ENCODE measurements at places on chromosomes 5 and 9. TPM values are rescaled to one million over a fixed set of nuclear protein-coding genes. Genes with fewer than 3 reads are reported as not detected.

GRCh38 chr9:7085357-7085756 is 327.6 kb downstream of the KDM4C start:
- DNase-seq = no peak

GRCh38 chr5:158903006-158903405 is 196.7 kb downstream of the EBF1 start:
- DNase-seq = no peak

GRCh38 chr5:79020861-79021561 is 35.9 kb upstream of the ARSB start:
- peak; percentile 44 for DNase-seq

DNA sequence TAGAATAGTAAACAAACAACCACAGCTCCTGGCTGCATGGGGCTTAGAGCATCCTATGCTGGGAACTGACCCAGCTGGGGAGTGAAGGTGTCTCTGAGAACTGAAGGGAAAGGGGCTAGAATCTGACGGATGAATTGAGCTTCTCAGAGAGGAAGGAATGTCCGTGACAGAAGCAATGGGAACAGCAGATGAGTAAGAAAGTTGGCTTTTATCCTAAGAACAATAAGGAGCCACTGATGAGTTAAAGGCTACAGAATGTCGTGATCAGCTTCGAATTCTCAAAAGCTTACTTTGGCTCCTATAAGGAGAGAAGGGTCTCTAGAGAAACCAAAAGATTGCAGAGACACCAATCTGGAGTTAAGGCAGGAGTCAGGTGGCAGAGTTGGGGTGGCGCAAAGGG is 52.6 kb downstream of the EBF1 start:
- DNase-seq = no peak

GRCh38 chr9:128724744-128725211 is 851 bp upstream of the ZDHHC12 start:
- DNase-seq = no peak

Gene C5orf15
- 44.2 TPM for total RNA-seq

DNA sequence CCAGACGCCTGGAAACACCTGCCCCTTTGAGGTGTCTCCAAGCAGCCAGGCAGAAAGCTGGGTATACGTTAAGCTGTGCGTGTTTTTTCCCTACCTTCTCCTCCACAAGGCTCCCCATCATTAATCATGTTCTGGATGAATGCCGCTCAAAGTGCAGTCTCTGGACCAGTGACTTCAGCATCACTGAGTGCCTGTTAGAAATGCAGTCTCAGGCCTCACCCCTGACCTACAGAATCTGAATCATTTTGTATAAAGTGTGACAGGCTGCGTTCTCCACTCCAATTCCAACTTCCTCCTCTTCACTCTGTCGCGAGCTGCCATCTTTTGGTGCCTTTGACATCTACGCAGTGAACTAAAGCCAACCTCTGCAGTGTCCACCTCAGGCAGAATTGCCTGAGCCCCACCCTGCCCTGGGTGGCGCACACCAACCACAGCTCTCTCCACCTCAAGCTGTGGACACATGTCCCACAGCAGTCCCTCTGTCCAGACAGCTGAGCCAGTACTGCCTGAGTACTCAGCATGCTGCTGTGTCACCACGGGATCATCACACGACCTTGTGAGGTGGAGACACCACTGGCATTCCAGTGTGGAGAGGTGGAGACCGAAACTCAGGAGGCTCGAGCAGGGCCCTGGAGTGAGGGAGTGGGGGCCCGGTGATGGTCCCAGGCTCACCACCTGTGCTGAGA is 14.2 kb downstream of the PTPN3 start:
- no peak for DNase-seq

DNA sequence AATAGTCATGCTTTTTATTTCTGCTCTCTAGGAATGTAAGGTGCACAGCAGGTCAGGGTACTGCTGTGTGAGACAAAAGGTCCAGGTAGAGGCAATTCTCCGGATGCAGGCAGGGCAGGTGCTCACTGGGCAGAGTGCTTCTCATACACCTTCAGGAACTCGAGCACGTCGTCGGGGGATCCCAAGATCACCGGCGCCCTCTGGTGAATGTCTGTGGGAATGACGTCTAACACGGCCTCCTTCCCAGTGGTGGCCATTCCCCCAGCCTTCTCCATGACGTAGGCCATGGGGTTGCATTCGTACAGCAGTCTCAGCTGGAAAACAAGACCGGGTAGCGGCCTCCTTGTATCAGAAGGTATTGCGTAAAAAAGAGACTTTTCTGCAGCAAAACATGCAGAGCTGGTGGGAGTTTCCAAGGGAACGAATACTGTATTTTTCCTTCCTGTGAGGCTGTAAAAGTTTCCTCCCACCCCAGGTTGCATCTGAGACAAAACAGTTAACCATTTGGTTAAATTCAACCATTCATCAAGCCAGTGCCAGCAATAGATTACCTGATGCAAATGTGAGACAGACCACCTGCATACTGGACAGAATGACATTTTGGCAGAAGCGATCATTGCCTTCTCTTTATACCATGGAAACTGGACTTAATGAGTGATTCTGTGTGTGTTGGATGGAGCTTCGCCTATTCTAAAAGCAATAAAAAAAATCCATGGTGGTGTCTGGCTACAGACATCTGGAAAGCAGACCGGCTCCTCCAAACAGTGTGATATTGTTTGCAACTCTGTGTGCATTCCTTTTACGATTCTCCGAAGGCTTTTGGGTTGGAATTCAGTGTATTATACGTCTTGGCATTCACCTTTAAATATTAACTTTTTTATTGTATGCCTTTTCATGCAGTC is 9.9 kb upstream of the FBP2 start:
- peak; percentile 43 for DNase-seq

GRCh38 chr9:37667706-37668105 is 17.0 kb downstream of the FRMPD1 start:
- no peak for DNase-seq

GRCh38 chr9:11702548-11702947 is 990.6 kb upstream of the TYRP1 start:
- no peak for DNase-seq

DNA sequence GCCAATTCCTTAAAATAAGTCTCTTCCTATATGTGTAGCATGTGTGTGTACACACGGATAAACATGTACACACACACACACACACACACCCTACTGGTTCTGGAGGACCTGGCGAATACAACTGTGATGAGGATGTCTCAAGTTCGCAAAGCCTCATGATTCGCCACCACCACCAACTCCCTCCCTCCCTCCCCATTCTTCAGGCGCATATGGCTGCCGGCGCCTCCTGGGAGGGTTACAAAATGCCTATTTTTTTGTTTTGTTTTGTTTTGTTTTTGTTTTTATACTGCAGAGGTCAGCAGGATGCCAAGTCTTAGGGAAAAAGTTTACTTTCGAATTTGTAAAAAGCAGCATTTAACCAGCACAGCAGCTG is 88.0 kb downstream of the DAP start:
- DNase-seq = no peak

Gene ZNF483
- total RNA-seq = 4.2 TPM

Gene UNC5A
- 0.30 TPM for total RNA-seq

DNA sequence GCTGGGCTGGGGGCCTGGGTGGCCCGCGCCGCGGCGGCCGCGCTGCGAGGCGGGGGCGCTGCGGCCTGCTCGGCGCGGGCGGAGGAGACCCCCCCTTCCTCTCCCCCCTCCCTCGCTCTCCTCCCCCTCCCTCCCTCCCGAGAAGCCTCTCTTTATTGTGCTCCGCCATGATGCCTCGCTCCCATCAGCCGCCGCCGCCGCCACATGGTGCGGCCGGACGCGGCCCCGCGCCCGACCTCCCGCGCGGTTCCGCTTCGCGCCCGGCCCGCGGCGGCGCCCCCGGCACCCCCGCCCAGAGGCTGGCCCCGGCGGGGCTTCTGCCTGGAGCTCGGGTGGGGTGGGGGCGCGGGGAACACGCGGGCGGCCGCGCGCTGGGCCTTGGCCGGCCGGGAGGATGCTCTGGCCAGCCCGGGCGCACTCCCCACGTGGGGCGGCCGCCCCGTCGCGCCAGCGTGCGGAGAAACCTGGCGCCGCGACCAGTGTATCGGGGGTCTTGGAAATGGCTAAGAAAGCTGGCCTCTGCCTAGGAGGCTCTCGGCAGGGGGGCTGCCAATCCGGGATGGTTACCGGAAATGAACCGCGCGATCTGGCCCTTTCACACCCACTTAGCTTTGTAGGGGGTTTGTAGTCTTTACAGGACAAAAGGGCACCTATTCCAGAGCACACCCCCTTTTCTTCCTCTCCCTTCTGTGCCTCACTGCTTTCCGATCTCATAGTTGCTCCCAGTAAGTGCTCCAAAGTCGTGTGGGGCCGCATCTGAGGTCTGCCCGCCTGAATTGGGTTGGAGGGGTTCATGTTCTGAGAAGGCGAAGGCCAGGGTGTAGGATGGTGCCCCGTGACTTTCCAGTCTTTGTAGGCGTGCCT is 1.0 kb downstream of the SET start:
- DNase-seq = peak; percentile 6

Gene ZFP2
- 1.9 TPM for total RNA-seq

DNA sequence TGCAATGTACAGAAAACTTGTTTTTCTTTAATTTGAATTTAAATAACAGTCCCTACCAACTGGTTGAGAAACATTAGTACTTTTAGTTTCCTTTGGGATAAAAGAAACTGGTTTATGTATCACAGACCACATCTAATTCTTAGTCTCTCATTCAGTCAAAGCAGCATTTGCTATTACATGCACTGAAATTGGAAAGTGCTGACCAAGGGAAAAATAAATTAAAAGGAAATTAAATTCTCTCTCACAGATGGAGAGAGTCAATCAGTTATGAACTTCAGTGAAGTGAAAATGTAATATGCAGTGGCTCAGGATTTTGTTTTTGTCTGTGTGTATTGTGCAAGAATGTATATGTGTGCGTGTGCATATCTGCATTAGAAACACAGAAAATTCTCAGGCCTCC is 121.7 kb downstream of the TUSC1 start:
- no peak for DNase-seq

Gene DBH
- total RNA-seq = under 0.01 TPM

- DNase-seq = peak; percentile 5
These were observed 105.0 kb upstream of the FAM120A start for GRCh38 chr9:93346231-93347112.

- peak; percentile 76 for DNase-seq
These were observed 76.2 kb upstream of the IL6ST start for GRCh38 chr5:56070851-56071465.

DNA sequence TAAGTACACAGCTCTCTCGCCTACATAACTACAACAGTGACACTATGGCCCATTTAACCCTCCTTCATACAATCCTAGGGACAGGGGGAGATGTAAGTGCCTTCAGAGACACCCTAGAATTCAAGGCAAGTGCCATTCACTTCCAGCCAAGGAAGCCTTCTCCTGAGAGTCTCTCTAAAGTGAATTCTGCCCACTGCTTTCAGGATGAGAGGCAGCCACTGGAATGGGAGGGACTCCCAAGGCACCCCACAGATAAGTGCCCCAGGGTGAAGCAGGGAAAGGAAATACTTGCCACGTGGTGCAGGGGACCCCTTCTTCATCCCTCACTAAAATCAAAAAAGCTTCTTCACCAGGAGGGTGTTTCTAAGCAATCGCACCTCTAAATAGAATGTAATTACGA is 283.7 kb downstream of the ZNF608 start:
- no peak for DNase-seq

- DNase-seq = no peak
These were observed 90.9 kb downstream of the CFAP90 start for GRCh38 chr5:7759951-7760580.

Gene FABP6
- total RNA-seq = not detected

Gene PCDHA13
- 0.79 TPM for total RNA-seq

Gene SPATA31A3
- not detected for total RNA-seq

DNA sequence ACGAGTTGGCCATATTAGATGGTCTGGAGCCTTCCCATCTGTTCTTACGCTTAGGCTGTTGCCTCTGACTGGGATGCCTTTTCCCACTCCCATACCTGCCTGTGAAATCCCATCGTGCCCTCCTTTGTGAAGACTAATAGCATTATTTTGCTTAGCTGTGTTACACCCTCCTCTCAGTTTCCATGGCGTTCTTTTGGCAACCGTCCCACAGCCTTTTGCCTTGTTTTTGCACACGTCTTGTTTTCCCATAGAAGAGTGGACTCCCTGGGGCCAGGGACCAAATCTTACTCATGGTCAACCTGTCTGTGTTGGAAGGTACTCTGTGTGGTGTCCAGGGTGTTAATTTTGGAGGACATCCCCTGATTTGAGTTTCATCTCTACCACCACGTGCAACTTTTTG is 242.1 kb downstream of the HSPA4 start:
- DNase-seq = no peak

Gene PRSS3
- total RNA-seq = 6.9 TPM

DNA sequence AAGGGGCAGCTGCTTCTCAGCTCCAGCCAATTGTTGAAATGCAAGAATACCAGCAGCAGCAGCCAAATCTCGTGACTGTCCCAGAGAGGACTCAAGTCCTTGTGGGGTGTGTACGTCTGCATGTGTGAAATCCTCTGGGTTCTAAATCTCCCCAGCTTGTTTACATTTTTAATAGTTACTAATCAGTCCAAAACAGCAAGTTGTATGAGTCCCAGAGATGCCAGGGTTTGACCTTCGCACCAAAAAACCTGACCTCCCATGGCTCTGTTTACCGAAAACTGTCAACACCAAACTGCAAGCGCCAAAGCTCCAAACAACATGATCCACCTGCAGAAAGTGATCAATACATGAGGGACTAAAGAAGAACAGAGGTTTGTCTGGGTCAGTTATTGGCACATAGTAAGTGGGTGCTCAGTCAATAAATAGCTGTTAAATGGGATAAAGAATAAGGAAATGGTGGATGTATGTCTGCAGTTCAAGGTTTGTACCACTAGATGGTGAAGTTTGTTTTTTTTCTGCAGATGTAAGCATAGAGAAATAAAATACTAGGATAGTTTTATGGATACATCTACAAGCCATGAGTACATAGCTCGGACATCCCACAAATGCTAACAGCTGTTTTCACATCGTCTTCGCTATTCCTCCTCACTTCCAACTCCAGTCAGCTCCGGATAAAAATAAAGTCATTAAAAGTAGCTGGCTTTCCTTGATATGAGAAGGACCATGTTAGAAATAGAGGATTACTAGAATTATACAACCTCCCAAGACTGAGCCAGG is 85.3 kb upstream of the ADRB2 start:
- DNase-seq = peak; percentile 23
